GM12865 (cell line): ENCODE measurements at places on chromosomes 2 and 18.

DNA sequence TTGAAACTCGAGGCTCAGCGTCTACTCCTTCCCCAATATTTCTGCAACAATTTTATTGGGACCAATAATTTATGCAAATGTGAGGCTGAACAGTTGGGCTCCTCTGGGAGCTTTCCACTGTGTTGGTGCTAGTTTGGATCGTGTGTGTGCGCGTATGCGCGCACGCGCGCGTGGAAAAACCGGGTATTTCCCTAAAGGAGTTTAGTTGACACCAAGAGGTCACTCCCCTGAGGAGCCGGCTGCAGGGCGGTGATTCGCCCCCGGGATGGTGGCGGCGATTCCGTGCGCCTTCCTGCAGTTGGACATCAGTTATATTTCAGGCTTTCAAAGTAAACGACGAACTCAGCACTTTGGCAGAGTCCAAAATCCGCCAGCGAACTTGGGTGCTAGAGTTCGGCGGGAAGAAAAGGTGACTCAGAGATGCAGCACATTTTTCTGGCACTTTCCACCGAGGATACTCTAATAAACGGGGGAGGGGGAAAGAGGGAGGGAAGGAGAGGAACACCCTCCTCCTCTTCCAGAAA, 186.5 kb upstream of the FANCL start:
- peak; percentile 17 for DNase-seq

DNA sequence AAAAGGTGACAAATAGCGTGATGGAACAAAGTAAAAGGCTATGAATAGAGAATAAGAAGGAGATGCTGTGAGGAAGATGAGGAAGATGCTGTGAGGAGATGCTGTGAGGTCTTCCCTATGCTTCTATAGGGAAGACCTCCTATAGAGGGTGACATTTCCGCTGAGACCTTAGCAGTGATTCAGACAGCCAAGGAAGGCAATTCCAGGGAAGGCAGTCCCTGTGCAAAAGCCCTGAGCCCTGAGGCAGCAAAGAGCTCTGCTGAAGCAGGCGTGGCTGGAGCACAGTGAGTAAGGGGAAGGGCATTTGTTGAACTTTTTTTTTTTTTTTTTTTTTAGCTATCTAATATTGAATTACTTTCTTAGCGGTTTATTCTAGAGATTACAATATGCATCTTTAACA, 142.7 kb upstream of the FOSL2 start:
- DNase-seq = no peak

DNA sequence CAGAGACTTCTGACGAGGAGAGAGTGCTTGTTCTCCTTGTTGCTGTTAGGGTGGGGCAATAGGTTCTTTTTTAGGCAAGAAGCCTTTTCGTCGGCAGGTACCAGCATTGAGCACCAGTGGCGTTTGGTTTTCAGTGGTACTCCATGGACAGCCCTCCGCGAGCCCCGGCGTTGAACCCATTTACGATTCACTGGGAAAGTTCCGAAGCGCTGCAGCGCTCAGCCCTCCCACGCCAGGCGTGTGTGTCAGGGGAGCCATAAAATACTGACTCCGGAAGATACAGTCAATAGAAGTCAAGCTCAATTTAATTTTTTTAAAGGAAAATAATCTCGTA, 494 bp upstream of the ROCK1 start:
- DNase-seq = no peak

GRCh38 chr2:152718909-152719645, 657 bp downstream of the ARL6IP6 start:
- DNase-seq = peak; percentile 84

DNA sequence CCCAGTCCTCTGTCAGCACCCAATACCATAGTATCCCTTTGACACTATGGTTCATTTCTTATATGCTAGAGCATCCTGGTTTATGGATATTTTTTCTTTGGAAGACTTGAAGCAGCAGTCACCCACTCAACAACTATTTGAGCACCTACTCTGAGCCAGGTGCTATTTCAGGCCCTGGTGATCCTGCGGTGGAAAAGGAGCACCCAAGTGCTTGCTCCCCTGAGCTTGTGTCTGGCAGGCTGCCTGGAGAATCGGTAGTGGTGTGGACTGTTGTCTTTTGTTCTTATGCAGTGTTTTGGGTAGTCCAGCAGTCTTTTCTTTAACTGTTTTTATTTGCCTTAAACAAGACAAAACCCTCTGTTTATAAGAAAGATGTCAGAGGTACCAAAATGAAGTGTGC, 28.9 kb downstream of the NCK2 start:
- no peak for DNase-seq
